ENCODE measurements at places on chromosomes 11 and 22.

DNA sequence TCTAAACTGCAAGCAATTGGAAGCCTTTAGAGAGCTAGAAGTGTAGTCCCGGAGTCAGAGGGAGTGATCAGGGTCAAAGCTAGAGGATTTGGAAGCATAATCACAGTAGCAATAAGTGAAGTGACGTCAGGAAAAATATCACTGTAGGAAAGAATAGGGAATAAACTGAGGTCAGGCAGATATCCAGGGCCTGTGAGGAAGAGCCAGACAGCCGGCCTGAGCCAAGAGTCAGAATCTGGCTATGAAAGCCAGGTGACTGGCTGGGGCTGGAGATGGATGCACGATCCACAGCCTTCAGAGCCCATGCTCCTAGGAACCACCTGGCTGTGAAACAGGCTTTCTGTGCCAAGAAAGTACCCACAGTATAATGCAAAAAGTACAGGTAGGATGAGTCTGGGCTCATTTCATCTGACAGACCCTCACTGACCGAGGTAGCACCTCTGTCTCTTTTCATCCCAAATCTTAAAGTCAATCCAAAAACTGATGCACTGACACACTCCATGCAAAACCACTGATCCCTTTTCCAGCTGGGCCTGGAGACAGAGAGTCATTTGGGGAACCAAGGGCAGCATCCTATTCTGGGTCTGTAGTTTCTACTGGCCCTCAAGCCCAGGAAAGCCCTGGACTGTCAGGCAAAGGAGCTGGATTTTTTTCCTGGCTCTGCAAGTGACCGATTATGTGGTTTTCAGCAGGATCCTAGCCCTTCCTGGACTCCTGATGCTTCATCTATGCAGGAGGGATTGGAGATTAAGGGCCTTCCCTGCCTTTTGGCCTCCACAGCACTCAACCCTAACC lies 21.3 kb downstream of the TRIM66 start:
- no peak for DNase-seq

DNA sequence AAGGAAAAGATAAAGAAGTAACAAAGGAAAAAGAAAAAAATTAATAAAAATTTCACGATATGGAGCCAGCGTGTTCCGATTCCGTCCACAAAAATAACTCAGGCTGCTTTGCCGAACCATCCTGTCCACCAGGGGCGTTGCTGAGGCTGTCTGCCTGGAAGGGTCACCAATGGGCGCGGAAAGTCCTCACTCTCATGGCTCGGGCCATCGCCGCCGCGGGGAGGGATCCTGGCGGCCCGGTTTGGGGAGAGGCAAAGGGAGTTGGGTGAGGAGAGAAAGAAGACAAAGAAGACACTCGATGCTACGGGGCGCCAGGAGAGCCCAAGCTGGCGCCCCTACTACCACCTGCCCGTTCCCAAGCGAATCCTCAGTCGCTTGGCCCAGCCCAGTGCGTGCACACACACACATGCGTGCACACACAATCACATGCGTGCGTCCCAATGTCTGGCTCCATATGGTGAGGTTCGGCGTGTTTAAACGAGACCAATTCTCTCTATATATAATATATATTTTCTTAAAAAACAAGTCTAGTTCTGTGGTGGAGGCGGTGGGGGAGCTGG lies 5.6 kb upstream of the PYGM start:
- DNase-seq, result no peak

GRCh38 chr11:20861322-20861721 lies 191.9 kb downstream of the NELL1 start:
- DNase-seq, result peak; percentile 85

GRCh38 chr11:42249956-42250355 lies 790.5 kb upstream of the LRRC4C start:
- DNase-seq, result no peak

DNA sequence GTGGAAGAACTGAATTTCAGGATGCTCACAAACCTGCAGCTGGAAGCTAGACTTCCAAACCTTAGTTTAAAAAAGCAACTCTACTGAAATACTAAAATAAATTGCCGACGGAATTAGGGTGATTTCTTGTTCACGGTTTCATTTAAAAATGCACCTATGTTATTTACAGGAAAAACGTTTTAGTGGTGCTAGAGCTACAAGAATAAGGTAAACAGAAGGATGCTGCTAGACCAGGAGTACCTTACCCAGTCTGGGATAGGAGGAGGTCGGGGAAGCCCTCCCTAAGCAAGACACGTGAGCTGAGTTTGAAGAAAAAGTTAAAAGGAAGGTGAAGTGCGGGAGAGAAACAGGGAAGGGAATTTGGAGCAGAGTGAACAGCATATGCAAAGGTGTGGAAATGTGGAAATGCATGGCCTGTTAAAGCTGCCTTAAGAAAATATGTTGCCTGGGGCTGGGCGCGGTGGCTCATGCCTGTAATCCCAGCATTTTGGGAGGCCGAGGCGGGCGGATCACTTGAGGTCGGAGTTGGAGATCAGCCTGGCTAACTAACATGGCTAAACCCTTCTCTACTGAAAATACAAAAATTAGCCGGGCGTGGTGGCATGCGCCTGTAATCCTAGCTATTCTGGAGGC lies 1.4 kb upstream of the FTH1 start:
- no peak for DNase-seq

DNA sequence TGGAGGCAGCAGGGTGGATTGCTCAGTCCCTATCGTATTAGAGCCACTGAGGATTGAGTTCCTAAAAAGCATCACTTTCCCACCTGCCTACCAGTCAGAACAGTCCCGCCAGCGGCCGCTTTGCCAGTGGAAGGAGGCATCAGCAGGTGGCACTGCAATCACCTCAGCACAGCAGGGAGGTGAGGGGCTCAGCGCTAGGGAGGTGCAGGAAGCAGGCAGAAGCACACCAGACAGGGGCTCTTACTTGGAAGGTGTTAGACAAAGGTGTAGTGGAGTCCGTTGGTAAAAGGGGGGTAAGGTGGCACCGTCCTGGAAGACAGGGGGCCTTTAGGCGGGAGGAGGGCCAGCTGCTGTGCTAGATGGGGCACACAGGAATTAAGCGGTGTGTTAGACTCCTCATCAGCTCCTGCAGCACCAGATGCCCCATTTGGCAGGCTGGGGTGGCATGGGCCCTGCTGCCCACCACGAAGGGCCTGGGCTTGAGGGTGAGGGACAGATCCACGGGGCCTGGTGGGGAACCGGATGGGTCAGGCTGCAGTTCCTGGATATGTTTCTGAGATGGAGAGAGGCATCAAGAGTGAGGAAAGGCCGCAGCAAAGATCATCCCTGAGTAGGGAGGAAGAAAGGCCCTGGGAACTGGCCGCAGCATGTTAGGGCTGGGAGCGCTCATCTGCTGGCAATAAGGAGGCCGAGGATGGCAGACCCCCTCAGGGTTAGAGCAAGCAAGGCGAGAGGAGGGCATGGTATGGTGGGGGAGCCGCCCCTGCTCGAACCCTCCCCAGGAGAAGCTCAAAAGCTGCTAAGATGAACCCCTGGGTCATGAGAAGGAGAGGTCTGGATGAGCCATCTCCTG lies 42.5 kb downstream of the C11orf58 start:
- no peak for DNase-seq

DNA sequence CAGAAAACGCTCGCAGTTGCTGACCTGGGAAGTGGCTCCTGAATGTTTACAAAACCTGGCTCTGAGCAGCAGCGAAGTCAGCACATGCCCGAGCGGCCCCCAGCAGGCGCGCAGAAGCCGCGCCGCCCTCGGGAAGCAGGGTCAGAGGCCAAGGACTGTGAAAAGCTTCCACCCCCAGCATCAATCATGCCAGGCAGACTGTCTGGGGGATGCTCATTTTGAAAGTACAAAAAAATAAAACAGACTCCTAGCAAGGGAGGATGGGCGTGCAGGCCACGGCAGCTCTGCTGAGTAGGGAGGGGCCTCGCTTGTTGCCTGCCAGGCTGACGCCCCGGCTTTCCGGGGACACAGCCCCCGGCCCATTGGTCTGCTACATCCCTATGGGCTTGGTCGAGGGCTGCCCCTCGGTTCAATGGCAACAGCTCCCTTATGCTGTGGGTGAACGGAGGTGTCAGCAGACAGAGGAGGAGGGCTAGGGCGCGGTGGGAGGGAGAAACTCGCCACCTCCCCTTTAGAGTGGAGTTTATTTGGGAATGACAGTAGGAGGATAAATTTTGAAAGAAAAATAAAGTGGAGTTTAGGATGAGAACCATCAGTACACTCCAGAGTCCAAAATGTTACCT lies 37.7 kb upstream of the GNB1L start:
- DNase-seq, result no peak

DNA sequence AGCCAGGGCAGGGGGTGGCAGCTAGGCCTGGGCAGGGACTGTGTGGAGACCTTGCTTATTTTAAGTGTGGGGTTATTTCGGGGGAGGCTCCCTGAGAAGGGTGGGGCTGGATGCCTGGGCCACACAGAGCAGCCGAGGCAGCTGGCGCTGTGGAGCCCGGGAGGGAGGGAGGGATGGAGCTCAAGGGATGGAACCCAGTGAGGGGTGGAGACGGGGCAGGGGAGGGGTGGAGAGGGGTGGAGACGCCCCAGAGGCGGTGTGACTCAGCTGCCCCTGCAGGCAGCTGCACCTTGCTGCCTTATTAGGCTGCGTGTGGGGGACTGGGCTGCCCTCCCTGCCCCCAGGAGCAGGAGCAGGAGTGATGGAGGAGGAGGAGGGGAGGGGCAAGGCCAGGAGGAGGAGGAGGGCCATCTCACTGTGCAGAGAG lies 9.8 kb upstream of the TSSC4 start:
- no peak for DNase-seq

All from DMS153 (cell line).